ENCODE measurements at places on chromosomes 3 and 15.

GRCh38 chr15:41895491-41895890, 1.6 kb upstream of the SPTBN5 start:
- DNase-seq: no peak

DNA sequence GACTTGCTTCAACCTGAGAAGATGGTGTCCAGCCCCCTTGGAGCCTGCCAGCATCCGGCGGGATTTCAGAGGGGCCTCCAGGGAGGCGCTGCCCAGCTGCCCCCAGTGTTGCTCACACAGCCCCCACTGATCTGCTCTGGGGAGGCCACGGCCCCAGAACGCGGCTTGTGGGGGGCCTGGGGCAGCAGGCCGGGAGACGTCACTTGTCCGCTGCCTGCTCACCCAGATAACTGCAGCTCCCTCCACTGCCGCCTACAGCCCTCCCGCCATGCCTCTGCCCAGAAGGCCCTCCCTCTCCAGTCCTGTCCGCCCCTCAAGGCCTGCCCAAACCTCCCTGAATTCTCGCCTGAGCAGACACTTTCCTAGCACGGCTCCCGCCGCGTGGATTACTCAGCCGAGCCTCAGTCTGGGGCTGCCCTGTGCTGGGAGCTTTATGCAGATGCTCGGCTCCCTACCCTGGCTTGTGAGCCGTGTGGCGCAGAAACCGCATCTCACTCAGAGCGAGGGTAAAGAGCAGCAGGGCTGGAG, 17.2 kb upstream of the ADIPOQ start:
- DNase-seq: no peak

- DNase-seq: no peak
Measured at GRCh38 chr3:55322638-55323037, 164.5 kb downstream of the WNT5A start.

DNA sequence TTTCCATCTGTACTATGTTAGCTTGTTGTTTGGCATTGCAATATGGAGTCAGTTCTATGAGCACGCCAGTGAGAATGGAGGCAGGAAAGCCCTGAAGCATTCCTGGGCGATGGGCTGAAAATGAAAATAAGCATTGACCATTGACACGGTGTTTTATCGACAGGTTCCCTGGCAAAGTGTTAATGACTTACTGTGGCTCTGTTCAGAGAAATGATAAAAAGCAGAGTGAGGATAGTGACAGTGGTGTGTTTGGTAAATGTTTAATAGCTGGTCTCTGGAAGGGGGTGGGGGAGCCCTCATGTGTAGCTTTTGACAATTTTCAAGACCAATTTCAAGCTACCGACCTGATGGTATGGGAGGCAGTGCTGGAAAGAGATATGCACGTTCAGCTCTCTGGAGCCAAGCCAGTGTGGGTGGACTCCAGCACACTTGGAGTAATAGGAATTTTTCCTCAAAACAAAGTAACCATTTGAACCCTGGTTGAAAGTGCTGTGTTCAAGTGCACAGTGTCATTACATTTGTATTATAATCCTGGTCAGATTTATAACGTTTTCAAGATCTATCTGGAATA, 341.7 kb upstream of the ROBO2 start:
- DNase-seq: no peak

DNA sequence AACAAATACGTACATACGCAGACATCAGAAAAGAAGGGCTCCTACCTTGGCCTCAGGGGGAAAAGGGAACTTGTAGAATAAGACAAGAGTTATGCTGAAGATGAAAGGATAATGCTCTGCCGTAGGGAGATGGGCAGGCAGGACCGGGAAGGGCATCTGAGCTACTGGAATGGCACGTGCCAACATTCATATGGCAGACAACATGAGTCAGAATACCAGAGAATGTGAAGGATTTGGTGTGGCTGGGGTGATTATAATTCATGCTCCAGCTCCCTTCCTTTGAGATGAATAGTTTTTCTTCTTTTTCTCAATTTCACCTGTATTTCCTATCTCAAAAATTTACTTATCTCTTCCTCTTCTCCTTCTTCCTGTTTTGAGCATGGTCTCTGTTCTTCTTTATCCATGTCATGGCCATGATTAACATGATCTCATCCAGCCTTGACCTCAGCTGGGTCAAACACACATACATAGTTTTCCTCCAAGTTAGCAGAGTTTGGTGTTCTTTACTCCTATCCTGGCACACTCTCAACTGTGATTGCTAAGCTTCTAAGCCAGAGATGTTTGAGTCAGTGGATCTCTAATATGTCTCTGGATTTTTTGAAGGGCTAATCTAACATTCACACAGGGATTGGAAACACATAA, 507.0 kb downstream of the FOXP1 start:
- DNase-seq: no peak

DNA sequence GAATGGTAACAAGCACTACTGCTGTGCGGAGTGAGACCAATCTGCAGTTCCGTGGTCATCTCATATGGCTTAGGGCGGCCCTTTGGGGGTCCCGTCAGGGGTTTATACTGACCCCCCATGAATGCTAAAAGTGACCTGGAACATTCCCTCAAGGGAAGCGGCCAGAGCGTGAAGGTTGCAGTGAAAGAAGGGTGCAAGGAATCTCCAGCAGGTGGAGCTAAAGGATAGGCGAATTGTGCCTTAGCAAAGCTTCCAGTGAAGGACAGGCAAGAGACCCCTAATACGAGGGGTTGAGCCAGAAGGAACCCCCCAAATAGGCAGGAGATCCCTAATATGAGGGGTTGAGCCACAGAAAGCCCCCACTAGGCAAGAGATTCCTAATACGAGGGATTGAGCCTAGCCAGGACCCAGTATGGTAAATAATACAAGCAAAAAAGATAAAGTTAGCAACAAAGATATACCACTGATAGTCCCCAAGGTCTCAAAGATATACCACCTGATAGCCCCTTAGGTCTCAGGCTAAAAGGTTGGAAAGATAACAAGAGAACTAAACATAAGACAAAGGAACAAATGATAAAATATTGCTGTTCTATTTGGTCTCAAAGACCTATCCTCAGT, 32.8 kb downstream of the ZNF589 start:
- no peak for DNase-seq

DNA sequence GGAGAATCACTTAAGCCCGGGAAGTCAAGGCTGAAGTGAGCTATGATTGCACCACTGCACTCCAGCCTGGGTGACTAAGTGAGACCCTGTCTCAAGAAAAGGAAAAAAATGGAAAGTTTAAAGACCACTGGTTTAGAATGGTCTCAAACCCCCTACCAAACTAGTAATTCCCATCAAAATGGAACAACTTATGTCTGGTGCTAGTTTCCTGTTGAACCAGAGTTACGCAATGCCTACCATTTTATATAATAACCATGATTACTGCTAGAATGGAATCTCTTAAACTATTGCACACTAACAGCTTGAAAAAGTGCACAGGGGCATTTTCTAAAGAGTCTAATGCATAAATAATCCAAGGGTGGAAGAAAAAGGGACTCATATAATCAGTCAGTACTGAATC, 43.6 kb downstream of the DMXL2 start:
- no peak for DNase-seq

DNA sequence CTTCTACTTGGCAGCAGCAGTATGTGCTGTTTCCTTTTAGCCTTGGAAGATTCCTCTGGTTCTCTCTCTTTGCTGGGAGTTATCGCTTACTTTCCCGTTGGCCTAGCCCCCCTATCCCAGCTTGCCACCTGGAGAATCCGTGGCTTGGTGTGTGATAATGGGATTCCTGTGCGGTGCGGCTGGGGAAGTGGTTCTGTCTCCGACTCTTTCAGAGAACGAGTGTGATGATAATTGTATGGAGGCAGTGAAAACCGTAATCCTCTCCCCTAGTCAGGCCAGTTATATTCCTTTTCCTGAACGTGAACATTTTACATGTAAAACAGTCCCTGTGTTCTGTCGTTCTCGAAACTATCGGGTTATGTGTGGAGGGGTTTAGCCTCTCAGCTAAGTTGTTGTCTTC, 300.1 kb upstream of the C2CD4B start:
- DNase-seq: peak; percentile 15

DNA sequence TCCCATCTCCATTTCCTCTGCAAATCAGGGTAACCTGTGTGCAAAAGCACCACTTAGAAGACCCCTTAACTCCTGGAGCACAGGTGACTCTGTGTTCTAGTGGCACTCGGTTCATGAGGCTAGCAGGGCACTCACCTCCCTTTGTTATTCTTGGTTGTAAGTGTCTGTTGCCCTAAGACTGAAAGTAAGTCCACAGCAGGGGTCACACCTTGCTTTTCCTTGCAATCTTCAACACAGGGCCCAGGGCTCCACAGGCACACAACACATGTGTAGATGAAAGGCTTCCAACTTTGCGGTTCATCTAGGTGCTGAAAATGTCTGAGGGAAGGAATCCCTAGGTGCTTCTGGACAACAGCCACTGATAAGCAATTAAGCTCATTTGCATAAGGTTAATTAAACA, 2.9 kb downstream of the RNU6-1 start:
- no peak for DNase-seq

DNA sequence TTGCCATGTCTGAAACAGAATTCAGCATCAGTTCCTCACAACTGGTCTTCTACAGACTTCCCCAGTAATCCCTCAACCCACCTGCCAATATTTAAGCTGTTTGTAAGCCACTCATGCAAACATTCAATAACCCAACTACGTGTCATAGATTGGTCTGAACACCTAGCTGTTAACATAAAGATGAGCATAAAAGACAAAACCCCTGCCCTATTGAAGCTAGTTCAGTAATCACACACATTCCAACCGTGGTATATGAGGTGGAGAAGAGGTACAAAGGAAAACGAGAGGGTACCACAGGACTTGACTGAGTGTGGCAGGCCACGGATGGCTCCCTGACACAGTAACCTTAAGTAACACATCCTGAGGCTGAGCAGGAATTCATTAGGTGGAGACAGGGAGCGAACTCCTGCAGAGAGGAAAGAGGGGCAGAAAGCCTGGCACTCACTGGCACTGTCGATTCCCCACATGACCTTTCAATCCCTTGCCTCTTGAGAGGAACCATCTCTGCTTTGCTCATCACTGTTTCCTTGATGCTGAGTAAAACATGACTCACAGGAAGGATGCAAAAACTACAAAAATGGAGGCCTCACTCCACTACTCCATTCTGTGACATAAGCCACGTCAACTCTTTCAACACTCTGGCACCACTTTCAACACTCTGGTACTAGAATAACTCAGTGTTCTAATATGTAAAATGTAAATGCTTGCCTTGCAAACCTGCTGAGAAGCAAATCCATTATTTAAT, 31.3 kb downstream of the RPN1 start:
- no peak for DNase-seq

- no peak for DNase-seq
Measured at GRCh38 chr15:65979316-65979715, 110.0 kb downstream of the RAB11A start.

DNA sequence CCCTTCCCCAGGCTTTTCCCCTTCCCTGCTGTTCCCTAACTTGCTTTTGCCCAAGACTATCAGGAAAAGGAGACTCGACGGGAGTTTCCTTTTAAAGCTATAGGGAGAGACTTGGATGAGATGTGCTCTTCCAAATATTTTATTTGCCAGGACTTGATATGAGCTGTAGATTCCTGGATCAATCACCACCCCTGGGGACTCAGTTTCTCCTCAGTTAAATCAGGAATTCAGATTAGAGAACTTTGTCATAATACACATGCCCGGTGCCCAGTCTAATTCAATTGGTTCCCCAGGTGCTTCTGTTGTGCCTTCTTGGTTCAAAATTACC, 46.6 kb downstream of the SMAD6 start:
- no peak for DNase-seq

DNA sequence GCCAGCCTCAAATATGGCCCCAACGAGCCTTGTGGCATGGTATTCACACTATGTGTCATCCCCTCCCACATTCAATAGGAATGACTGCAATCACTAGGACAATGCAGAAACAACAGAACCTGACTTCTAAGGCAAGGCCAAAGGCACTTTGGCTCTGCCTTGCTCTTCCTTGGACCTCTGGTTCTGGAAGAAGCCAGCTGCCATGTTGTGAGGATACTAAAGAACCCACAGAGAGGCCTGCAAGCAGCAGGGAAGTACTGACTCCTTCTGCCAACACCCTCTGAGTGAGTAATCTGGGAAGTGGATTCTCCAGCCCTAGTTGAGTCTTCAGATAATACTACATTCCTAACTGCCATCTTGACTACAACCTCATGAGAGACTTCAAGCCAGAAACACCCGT, 64.7 kb downstream of the ADAMTS9 start:
- no peak for DNase-seq

- DNase-seq: peak; percentile 30
Measured at GRCh38 chr3:21484057-21484827, 266.8 kb downstream of the ZNF385D start.

DNA sequence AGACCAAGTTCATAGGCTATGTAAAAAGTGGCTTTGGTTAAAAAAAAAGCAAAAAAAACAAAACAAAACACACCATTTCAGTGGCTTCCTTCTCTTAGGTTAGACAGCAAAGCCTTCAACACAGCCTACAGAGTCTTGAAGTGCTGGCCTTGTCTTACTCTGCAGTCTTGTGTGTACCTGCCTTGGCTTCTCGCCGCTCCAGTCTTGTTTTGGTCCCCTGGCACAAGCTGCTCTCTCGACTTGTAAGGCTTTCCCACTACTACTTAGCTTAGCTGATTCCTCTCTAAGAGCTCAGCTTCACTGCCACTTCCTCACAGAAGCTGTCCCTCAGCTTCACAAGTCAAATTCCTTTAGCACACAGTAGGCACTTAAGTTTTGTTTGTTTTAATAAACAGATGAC, 63.0 kb downstream of the ST3GAL6 start:
- no peak for DNase-seq

DNA sequence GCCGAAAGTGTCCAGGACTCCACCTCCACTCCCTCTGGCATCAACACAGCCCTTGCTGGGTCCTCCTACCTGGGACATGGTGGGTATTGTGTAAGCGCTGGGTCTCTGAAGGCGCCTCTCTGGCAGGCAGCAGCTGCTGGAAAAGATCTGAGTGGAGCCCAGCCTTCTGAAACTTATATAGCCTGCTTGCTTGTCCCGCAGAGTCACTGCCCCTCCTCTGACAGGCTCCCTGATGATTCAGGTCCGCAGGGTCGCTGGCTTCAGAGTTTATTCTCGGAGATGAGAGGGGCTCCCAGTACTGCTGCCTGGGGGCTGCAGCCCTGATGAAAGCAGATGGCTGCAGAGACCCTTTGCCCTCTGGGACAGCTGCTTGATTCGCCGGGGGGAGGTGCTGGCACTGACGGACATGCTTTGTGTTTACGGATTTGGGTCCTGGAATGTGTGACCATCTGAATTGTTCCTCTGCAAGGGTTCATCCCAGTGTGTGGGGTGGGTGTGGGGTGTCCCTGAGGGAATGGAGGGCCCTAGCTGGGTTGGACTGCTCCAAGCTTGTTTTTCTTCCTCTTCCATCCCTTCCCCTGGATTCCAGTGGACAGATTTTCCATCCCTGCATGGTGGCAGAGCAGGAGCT, at the start of gene MUSTN1:
Gene MUSTN1, minus strand, starts transcription at position 149 of the 631 bp plus-strand sequence. Its CDS starts 71 bp downstream, at position 78.
- peak; percentile 77 for DNase-seq

DNA sequence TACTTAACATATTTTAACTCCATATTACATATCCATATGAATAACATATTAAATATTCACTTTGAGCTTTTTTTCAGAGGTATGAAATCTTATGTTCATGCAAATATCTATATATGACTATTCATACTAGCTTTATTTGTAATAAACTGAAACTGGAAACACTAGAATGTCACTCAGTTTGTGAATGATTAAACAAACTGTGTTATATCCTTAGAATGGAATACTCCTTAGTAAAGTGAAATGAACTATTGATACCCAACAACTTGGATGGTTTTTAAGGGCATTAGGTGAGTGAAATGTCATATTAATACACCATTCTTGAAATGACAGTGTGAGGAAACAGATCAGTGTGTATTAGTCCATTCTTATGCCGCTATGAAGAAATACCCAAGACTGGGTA, 45.4 kb downstream of the ARHGAP11B start:
- DNase-seq: no peak

GRCh38 chr3:173863551-173863950, 466.0 kb downstream of the NLGN1 start:
- no peak for DNase-seq
